Endodermal cell (in vitro differentiated cells): ENCODE measurements at places on chromosomes 1 and 21. TPM values are rescaled to one million over a fixed set of nuclear protein-coding genes. Genes with fewer than 3 reads are reported as not detected.

DNA sequence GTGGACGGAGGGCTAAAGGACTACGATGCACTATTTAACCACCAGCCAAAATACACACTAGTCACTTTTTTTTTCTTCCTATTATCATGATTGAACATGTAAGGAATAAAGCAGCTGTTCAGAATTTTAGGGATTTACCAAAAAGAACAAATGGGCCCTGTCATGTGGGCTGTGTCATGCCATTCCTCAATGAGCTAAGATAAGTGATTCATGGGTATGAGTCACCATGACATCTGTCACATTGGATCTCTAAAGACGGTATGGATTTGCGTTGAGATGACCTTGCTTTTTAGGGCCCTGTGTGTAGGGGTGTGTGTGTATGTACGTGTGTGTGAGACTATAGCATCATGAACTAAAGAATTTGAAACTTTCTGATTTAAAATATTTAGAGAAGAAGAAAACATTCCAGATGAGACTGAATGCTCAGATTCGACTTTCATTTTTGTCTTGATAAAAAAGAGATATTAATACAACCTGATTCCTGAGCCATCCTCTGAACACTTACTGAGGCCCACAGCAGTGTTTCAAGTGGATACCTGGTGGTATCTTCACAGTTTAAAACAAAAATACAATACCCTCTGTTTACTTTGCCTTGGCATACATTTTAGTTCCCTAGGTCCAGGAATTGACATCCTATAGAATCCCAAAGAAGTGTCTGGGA is 246.1 kb upstream of the DUSP10 start:
- peak; percentile 38 for DNase-seq

- DNase-seq: no peak
Measured at GRCh38 chr1:230771773-230772354, 24.7 kb downstream of the CAPN9 start.

BATF3 gene
- 4.0 and 4.5 TPM in 2 replicates for total RNA-seq

UBAP2L gene
- 198 to 216 TPM (median 198 TPM) in 3 replicates for total RNA-seq

DNA sequence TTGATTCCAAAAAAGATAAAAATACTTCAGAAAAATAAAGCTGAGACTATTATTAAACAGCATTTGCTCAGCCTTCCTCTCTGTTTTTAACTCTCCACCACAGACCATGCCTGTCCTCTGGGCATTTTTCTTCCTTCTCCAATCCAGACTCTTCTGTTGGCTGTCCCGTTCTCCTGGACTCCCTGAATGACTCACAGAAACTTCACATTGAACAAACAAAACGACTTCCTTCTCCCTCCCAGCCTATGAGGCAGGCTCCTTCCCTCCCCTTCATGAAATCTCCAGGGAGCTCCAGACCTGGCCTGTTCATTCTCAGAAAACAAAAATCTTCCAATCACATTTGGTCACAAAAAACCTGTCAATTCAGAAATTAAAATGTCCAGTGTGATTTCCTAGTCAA is 421.3 kb downstream of the NPHP4 start:
- DNase-seq: no peak
